Muscle of leg (tissue), 16 donors: ENCODE measurements at places on chromosomes 5 and 9. TPM values are rescaled to one million over a fixed set of nuclear protein-coding genes. Genes with fewer than 3 reads are reported as not detected.

NR4A3 gene
- total RNA-seq: 0.58 TPM

FOXI1 gene
- total RNA-seq: not detected

DBH gene
- not detected for total RNA-seq

TRIM36 gene
- 2.0 TPM for total RNA-seq

SPTAN1 gene
- 227 TPM for total RNA-seq

DNA sequence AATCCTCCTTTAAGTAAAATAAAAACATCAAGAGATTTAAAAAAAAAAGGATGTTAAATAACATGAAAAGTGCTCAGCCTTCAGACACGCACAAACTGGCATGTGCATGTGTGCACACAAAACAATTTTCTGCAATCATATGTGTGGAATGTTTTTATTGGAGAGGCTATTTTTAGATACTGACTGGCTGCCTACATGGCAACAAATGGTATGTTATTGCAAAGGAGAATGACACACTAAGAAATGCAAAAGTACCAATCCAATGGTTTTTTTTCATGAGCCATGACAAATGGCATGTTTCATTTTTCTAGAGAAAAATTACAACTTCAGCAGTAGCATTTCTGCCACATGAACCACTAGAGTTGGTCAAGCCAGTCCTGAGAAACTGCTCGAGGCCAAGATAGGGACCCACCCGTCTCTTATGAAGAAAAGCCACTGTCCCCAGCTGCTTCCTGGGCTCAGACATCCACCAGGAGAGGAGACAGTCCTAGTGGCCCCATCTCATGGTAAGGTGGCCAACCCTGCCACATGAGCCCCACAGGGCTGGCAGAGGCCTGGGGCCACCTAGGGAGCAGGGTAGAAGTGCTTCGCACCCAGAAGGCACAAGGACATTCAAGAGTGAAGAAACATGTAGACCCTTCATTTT is 116.4 kb downstream of the MYO10 start:
- no peaks in the 10 kb centered on the region for H3K27me3 ChIP-seq
- H3K27ac ChIP-seq: peak overlapping the region; percentile 83
- DNase-seq: peak; percentile 60
- peaks cover 9% of the 10 kb centered on the region for H3K4me1 ChIP-seq
- no peak overlapping the region for H3K4me3 ChIP-seq

- no peak overlapping the region for H3K27ac ChIP-seq
- peak; percentile 84 for DNase-seq
- no peaks in the 10 kb centered on the region for H3K4me1 ChIP-seq
- H3K27me3 ChIP-seq: no peaks in the 10 kb centered on the region
- H3K36me3 ChIP-seq: no peaks in the 10 kb centered on the region
- H3K4me3 ChIP-seq: no peak overlapping the region
These were observed 6.1 kb upstream of the TUSC1 start for GRCh38 chr9:25684321-25684720.

DNA sequence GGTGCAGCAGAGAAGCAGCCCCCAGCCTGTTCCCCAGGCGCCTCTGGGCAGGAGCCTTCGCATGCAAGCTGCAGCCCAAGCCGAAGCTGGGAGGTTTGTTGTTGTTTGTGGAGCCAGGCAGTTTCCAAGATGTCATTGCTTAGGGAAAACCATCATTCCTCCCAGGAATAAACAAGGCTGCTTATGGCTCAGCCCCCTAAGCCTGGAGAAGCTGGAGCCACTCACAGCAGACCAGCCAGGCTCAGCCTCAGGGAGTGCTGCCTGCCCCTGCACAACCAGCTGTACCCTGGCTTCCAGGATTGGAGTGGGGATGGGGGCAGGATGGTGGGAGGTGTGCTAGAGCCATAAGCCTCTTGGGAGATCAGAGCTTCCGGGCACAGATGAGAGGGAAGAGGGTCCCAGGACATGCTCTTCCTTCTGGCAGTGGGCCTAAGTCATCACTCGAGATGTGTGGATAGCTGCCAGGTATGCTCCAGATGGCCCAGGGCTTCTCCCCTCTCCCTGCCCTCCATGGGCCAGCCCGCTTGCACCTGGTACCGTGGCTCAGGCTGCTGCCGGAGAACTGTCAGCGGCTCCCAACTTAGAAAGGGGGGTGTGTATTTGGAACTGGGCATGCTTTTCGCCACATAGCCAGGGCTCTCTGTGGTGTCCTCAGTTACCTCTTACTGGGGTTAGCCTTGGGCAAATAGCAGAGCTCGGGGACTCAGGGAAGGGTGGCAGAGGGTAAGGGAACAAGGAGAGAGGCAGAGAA is 105.2 kb downstream of the RGS3 start:
- H3K36me3 ChIP-seq: no peaks in the 10 kb centered on the region
- DNase-seq: peak; percentile 81
- H3K4me1 ChIP-seq: peaks cover 61% of the 10 kb centered on the region
- no peak overlapping the region for H3K4me3 ChIP-seq

DNA sequence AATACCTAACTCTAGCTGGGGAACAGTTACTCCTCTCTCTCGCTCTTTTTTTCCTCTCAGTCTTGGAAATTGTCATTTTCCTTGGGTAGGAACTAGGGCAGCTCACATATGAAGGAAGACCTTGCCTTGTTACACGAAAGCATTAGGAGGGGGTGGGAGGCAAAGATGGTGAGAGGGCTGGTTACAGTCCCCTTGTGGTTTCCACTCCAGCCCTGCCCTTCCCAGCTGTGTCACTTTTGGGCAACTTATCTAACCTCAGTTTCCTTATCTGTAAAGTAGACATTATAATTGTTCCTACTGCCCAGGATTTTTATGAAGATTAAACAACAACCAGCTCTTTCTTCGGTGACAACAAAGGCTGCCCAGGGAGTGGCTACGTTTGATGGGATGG is 196.2 kb upstream of the CLINT1 start:
- H3K36me3 ChIP-seq: no peaks in the 10 kb centered on the region
- peaks cover 2% of the 10 kb centered on the region for H3K27me3 ChIP-seq
- no peak for DNase-seq
- no peak overlapping the region for H3K27ac ChIP-seq

DNA sequence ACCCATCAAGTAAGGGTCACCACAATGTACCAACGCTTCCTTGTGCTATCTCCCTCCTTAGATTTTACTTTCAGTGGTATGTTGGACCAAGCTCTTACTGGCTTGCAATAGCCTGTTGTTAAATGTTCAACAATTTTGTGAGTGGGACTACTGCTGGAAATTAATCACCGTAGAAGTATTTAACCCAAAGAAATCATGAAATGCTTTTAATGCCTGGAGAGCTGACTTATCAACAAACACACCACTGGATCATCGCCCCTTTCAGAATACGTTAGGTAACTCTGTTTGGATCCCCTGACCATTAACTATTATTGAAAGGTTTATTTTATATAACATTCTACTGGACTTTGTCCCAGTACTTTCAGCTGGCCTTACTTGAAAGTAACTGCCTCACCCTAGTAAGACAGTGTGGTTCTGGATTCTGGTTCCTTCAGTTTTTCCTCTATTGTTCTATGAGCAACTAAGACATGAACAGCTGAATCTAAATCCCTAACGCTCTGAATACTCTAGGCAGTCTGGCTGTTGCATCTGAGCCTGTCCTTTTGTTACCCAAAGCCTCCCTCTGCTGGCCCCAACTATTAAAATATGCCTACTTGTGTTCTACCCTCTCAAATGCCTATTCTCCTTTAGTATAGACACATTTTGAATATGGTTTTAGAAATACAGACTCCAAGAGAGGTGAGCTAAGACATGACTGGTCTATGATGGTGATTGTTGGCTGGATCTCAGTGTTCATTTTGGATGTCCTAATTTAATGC is 1203.4 kb upstream of the DMAC1 start:
- no peak overlapping the region for H3K27ac ChIP-seq
- H3K36me3 ChIP-seq: no peaks in the 10 kb centered on the region
- H3K4me3 ChIP-seq: no peak overlapping the region
- H3K4me1 ChIP-seq: no peaks in the 10 kb centered on the region

GRCh38 chr9:106976772-106977171 is 113.8 kb downstream of the ZNF462 start:
- H3K27ac ChIP-seq: no peak overlapping the region
- DNase-seq: no peak
- H3K4me3 ChIP-seq: no peak overlapping the region
- H3K27me3 ChIP-seq: no peaks in the 10 kb centered on the region
- H3K36me3 ChIP-seq: peaks cover 48% of the 10 kb centered on the region

DNA sequence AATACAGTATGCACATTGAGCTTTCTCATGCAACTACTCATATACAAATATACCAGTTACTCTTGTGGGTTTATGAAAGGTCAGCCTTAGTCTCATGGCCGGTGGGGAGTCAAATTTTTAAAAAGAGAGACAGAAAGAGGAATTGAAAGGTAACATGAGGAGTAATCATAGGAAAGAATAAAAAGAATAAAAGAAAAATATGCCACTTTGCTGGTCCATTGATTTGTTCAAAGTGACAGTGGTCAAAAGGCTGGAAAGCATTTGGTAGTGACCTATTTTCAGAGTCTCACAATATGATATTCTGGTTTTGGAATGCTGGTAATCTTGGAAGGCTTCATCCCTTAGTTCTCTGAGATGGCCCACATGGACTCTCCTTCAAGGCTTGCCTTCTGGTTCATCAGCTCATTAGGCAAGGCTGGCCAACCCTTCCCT is 67.0 kb downstream of the ZNF366 start:
- no peak overlapping the region for H3K27ac ChIP-seq
- no peaks in the 10 kb centered on the region for H3K27me3 ChIP-seq
- peaks cover 27% of the 10 kb centered on the region for H3K4me1 ChIP-seq
- no peak for DNase-seq

DNA sequence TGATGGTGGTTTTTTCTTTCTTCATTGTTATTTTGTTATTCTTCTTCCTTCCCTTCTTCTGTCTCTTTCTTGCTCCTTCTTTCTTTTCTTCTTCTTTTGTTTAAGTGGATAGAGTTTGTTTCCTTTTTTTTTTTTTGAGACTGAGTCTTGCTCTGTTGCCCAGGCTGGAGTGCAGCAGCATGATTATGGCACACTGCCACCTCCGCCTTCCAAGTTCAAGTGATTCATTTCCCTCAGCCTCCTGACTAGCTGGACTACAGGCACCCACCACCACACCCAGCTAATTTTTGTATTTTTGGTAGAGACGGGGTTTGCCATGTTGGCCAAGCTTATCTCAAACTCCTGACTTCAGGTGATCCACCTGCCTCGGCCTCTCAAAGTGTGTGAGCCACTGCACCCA is 40.3 kb downstream of the JAK2 start:
- no peak for DNase-seq

- peak; percentile 22 for DNase-seq
- peak overlapping the region; percentile 69 for H3K4me3 ChIP-seq
- H3K4me1 ChIP-seq: peaks cover 15% of the 10 kb centered on the region
- no peaks in the 10 kb centered on the region for H3K27me3 ChIP-seq
- H3K36me3 ChIP-seq: peaks cover 11% of the 10 kb centered on the region
- peak overlapping the region; percentile 88 for H3K27ac ChIP-seq
These were observed 790 bp upstream of the IARS1 start for GRCh38 chr9:92294297-92294676.

- no peaks in the 10 kb centered on the region for H3K27me3 ChIP-seq
- H3K4me1 ChIP-seq: no peaks in the 10 kb centered on the region
- H3K27ac ChIP-seq: no peak overlapping the region
- DNase-seq: peak; percentile 24
- H3K4me3 ChIP-seq: no peak overlapping the region
These were observed 347.5 kb downstream of the SEMA5A start for GRCh38 chr5:9198394-9198793.

DNA sequence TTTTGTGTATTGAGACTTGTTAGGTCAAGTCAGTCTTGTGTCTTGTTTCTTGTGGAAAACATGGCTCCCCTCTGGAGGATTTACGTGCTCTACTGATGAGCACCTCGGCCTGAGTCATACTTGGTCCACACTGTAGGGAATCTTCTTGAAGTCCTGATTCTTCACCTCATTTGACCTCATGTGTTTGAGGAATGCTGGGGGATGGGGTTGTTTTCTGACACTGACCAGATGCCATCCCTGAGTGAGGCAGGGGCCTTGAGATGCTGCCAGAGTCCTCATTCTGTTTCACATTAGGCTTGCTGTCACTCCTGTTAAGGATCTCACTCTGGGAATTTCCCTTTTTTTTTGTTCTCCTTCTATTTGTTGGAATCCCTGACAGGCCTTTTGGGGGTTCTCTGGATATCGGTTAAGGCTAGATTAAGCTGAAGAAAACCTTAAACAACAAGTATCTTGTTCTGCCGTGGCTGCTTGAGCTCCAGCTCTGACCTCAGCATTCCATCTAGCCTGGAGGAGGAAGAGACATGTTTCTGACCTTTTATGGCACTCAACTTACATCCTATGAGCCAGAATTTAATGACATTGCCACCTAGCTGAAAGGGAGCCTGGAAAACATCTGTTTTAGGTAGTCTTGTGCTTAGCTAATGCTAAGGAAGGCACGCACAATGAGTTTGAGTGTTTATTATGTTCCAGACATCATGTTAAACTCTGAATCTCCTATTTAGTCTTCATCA is 20.6 kb downstream of the TCOF1 start:
- no peaks in the 10 kb centered on the region for H3K27me3 ChIP-seq
- no peaks in the 10 kb centered on the region for H3K4me1 ChIP-seq
- H3K4me3 ChIP-seq: no peak overlapping the region
- peaks cover 96% of the 10 kb centered on the region for H3K36me3 ChIP-seq

DNA sequence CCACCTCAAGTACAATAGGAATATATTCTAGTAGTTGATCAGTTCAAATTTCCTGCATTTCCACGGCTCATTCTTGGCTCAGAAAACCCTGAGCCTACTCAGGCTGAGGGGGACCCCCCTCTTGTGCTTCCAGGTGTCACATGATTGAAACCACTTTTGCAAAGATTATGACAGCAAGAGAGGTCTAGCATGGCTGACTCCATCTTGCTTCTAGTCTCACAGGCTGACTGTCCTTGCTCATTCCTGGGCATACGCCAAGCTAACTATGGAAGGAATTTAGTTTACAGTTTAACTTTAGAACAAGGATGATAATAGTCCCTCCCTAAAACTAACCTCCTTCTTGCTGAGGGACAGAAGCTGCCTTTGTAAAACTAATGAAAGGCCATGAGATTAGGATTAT is 154.1 kb downstream of the SNX18 start:
- peak; percentile 77 for DNase-seq
- no peaks in the 10 kb centered on the region for H3K27me3 ChIP-seq
- H3K36me3 ChIP-seq: no peaks in the 10 kb centered on the region
- H3K4me1 ChIP-seq: peaks cover 13% of the 10 kb centered on the region
- peak overlapping the region; percentile 45 for H3K27ac ChIP-seq

DNA sequence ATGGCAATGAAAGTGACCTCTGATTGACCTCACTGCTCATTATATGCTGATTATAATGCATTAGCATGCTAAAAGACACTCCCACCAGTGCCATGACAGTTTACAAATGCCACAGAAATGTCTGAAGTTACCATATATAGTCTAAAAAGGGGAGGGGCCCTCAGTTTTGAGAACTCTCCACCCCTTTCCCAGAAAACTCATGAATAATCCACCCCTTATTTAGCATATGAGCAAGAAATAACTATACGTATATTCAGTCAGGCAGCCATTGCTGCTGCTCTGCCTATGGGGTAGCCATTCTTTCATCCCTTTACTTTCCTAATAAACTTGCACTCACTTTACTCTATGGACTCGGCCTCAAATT is 163.1 kb downstream of the ESM1 start:
- no peak overlapping the region for H3K4me3 ChIP-seq
- DNase-seq: no peak
- H3K36me3 ChIP-seq: no peaks in the 10 kb centered on the region
- no peaks in the 10 kb centered on the region for H3K4me1 ChIP-seq
- no peaks in the 10 kb centered on the region for H3K27me3 ChIP-seq
